ENCODE measurements at places on chromosomes 16 and 17.

- DNase-seq, result no peak
Observed at GRCh38 chr17:50458270-50458669, 10.4 kb downstream of the CHAD start.

DNA sequence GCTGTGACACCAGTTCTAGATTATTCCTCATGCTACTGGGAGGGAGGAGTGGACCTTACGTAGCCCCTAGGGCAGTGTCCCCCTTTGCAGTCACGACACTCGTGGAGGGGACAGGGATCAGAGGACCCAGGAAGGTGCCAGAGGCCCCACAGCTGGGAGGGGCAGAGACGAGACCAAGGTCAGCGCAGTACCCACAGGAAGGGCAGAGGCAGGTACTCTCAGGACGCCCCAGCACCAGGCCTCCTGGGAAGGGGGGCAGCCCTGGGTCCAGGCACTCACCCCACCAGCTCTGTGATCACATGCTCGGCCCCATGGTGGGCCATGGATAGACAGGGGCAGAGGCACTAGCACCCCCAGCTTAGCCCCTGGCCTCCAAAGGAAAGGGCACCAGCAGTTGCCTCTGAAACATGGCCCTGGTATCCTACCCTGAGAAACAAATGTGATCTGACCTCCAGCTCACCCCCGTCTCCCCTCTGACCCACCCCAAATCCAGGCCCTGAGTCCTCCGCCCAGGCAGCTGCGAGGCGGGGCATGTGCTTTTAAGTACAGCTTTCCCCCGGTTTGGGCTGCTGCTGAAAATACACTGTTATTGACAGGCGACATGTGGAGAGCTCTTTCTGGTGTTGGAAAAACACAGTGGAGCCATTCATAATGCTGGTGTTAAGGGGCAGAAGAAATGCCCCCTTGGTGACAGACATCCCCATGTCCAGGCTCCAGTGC, 361.9 kb downstream of the C16orf95 start:
- DNase-seq, result no peak

DNA sequence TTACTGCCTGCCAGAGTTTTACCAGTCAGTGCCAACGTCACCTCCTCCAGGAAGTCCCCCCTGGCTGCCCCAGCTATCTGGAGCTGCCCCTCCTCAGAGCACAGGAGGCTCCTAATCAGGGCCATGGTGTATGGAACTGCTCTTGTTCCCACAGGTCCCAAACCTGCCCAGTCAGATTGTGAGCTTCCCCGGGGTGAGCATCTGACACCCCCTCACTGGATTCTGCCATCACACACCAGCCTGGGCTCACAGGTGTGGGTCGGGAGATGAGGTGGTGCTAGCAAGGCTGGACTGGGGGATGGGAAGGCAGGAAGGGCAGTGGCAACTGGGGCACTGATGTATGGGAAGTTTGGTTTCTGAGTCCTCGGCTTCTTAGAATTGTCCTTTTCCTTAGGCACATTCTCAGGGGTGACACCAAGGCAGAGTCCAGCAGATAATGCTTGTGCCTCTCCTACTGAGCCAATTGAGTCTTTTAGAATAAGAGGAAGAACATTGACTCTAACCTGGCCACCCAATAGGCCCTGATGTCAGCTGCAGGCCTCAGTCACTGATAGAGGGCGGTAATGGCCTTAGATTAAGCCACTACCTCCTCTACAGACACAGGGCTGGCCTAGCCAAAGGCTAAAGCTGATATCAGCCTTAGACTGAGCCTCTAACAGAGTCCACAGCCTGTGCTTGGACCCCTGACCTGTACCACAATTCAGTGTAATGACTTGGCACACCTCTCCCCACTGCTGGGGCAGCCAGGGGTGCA, 107.9 kb downstream of the WSCD1 start:
- DNase-seq, result no peak

DNA sequence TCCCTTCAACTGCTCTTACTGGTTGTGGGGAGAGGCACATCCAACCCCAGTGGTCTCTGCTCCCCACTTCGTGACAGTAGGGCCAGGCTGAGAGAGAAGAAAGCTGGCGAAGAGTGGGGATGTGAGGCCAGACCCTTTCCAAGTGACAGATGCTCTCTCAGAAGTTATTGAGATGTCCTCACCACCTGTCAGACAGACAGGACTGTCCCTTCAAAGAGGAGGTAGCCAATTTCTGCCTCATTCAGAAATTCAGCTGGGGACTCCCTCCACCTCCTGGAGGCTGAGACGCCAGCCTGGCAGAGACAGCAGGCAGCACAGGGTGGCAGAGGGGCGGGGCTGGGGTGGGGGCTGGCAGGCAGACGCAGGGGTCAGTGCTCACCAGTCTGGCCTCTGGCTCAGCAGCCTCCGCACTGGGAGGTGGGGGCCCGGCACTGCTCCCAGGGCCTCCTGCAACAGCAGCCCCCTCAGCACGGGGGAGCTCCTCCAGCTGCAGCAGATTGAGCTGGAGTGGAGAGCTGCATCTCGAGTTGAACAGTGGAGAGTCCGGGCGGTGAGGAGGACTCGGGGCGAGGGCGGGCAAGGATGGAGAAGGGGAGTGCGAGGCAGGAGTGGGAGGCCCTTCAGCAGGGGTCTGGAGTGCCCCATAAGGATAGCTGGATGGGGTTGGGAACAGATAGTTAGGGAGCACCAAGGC, 9.2 kb downstream of the PER1 start:
- DNase-seq, result no peak

DNA sequence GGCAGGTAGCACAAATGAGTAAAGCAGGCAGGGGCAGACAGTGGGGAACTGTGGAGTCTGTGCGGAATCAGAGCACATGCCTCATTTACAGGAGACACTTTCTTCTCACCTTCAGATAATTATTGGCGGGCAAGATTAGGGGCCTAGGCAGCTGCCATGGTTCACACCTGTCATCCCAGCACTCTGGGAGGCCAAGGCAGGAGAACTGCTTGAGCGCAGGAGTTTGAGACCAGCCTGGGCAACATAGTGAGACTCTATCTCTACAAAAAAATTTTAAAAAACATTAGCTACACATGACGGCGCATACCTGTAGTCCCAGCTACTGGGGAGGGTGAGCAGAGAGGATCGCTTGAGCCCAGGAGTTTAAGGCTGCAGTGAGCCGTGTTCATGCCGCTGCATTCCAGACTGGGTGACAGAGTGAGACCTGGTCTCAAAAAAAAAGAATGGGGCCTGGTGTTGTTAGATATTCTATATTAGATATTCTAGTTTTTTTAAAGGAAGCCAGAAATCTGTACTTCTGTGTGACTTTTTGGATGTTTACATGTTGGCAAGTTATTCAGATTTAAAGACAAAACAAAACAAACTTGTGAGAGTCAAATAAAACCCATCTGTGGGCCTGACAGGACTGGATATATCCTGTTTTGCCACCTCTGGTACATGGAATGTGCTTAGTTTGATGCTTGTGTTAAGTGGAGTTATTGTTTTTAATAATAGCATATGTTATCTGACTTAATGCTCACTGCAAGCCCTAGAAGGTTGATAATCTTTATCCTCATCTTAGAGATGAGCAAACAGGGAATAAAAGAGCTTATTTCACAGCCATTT, 4.9 kb upstream of the LPCAT2 start:
- no peak for DNase-seq

GRCh38 chr16:2828876-2829430, 1.1 kb upstream of the ZG16B start:
- DNase-seq, result no peak

DNA sequence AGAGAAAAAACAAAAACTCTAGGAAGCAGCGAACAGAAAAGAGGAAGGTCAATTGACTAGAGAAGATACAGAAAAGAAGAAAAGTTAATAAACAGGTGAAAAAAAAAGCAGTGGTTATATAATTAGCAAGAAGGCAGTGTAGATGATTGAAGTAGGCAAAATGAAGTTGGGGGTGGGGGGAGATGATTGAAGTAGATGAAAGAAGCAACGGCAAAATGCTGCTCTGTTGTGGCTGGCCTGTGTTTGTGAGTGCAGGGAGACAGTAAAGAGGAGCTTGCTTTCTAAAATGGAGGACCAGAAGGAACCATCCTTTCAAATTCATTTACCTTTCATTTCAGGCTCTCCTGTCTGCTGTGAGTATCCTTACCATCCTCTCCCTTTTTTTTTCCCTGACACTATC, 3.6 kb downstream of the EVI2B start:
- DNase-seq, result no peak

- DNase-seq, result no peak
Observed at GRCh38 chr16:84303516-84303915, 8.8 kb downstream of the WFDC1 start.

DNA sequence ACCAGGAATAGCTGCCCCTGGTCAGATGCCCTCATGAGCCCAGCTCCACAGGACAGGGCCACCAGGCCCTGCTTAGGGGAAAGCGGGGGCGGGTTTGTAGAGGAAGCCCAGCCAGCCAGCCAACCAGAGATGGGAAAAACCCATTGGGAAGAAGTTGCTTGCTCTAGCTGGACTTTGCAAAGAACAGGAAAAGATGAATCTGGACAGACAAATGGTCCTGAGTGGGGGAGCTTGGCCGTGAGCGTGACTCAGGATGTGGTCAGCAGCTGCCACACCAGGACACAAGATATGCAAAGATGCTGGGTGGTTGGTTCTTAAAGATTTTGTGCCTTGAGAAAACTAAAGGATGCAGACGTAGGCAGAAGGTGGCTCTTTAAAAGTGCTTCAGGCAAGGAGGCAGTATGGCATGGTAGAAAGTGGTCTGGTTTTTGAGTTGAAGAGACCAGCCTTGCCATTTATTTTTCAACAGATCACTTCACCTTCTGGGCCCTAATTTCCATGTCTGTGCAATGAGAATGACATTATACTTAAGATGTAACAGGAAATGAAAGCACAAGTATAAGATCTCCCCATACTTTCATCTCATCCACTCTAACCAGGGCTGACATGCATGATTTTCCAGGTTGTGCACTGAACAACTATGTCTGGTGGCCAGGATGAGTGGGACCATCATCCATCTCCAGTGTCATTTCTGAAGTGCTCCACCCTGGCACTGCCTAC, 27.8 kb upstream of the HEATR6 start:
- DNase-seq, result no peak

- DNase-seq, result no peak
Observed at GRCh38 chr16:24689128-24689527, 40.3 kb upstream of the TNRC6A start.

DNA sequence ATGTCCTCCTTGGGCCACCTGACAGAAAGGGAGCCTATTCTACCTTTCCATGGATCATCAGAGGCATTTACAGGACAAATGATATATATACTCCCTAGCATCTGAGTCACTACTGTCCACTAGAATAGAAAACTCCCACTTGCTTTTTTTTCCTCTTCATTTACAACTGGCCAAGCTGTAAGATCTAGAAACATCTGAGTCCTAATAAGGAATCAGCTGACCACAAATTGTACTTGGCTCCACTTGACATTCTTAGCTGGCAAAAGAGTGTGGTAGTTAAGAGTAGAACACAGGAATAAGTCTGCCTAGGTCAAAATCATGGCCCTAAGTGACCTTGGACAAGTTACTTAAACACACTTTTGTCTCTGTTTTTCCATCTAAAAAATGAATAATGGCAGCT, 5.2 kb downstream of the RUSF1 start:
- DNase-seq, result no peak

DNA sequence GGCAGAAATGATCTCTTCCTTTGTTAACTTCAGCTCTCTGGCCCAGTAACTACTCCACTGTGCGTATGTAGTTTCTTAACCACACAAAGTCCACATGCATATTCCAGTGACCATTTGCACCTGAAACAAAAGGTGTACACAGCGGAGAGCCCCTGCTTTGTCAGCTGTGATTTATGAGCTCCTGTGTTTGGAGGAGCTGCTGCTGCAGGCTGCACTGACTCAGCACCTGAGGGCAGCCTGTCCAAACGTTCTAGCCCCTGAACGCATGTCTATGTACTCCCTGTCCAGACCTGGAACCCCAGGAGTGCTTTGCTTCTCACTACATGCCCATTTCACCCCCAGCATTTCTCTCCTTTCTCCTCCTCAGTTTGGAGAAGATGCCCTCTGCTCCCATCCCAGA, 216.1 kb downstream of the ABCC12 start:
- DNase-seq, result no peak

DNA sequence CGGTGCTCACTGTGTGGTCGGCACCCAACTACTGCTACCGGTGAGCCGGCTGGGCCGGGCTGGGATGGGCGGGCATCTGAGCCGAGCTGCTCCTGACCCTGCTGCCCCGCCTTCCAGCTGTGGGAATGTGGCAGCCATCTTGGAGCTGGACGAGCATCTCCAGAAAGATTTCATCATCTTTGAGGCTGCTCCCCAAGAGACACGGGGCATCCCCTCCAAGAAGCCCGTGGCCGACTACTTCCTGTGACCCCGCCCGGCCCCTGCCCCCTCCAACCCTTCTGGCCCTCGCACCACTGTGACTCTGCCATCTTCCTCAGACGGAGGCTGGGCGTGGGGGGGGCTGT, 6.9 kb downstream of the TBX6 start:
- no peak for DNase-seq

DNA sequence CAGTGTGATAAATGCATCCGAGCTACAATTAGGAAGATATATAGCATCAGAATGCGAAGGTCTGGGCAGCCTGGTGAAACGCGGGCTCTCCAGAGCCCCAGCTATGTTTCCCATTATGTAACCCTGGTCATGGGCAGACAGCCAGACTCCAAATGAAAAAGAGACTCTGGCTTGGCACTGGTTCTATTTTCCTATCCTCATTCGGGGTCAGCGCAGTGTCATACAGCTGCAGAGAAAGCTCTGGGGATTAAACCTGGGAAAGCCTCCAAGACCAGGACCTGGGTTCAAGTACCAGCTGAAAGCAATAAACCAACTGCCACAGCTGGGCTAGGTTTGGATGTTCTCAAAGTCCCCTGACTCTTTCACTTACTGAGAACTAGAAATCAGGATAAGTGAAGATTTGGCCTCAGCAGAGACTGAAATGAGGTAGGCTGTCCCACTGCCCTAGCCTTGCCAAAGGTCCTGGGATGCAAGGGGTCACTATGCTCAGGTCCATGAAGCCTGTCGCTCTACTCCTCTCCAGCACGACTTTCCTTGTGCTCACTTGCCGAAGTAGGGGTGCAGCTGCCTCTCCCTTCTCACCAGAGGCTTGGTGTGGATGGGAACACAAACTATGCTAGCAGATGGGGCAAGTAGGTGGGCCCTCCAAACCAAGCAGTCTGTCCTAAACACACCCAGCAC, 123.8 kb downstream of the SMG6 start:
- DNase-seq, result no peak

GRCh38 chr17:50550661-50551432, 3.9 kb downstream of the SPATA20 start:
- DNase-seq, result no peak

DNA sequence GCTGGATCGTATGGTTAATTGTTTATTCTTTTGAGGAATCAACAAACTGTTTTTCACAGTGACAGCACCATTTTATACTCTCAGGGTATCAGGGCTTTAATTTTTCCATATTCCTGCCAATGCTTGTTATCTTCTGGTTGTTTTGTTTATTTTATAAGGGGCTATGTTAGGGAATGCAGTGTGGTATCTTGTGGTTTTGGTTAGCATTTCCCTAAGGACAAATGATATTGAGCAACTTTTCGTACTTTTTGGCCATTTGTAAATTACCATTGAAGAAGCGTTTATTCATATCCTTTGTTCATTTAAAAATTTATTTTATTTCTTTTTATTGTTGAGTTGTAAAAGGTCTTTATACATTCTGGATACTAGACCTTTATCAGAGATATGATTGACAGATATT, 322.0 kb upstream of the SALL1 start:
- no peak for DNase-seq

GRCh38 chr17:63481488-63481870, 4.6 kb downstream of the ACE start:
- DNase-seq, result no peak

Measured in GM19239 (cell line).